ENCODE measurements at places on chromosomes 2 and 18.
A peak's percentile ranks its signal among the peaks of the same experiment; 100 is the strongest.

GRCh38 chr2:128606837-128607236 is 288.2 kb upstream of the HS6ST1 start:
- no peak for DNase-seq

DNA sequence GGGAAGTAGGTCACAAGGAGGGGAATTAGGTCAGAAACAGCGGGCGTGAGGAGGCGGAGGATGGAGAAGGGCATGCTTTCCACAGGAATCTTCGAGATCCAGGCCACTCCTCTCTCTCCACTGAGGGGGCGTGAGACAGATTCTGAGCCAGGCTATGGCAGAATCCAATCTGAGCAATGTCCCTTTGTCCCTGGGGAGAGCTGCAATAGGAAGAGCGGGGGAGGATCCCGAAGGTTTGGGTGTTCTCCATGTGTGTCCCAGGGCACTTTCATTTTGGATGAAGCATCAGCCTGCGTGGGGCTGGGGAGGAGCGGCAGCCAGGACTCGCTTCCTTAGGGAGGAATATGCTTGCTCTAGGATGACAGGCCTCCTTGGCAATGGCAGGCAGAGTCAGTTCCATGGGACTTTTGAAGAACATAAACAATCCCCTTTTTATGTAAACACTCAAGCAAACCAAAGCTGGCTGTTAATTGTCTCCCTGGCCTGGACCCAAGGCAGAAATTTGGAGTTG is 84.0 kb downstream of the LIPG start:
- no peak for DNase-seq

- no peak for DNase-seq
Observed at GRCh38 chr18:68734308-68734707, 19.4 kb upstream of the TMX3 start.

DNA sequence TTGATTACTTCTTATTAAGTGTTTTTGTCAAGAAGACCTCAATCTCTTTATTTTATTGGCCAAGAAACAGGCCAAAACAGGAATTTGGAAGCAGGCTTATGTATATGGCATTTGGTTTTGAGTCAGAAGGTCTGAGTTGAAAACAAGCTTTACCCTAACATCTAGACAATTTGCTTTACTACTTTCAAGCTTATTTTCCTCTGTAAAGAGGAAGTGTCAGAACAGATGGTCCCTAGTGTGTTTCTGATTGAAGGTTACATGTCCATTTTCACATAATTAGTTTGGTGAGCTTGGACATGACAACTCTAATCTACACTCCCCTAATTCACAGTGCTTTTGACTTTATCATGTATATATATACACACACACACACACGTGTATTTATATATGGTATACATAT is 19.8 kb upstream of the MAP4K4 start:
- DNase-seq, result no peak

DNA sequence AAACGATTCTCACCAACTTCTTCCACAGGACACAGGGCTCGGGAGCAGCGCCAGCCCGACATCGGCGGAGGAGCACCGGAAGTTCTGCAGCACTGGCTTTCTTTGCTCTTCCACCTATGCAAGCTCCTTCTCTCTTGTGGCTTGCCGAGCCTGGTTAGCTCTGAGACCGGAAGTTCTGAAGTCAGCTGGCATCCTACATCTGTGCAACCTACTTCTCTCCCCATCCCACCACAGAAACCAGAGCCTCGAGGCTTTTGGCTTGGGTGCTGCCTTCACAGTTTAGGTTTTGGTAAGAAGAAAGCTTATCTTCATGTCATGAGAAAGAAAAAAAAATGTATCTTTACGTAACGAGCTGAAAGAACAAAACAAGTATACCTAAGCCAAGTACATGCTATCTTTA is 111.7 kb downstream of the ANKRD44 start:
- DNase-seq, result peak; percentile 45

GRCh38 chr18:22432657-22433137 is 15.0 kb upstream of the CTAGE1 start:
- no peak for DNase-seq

GRCh38 chr2:144607099-144607498 is 87.2 kb upstream of the ZEB2 start:
- no peak for DNase-seq

DNA sequence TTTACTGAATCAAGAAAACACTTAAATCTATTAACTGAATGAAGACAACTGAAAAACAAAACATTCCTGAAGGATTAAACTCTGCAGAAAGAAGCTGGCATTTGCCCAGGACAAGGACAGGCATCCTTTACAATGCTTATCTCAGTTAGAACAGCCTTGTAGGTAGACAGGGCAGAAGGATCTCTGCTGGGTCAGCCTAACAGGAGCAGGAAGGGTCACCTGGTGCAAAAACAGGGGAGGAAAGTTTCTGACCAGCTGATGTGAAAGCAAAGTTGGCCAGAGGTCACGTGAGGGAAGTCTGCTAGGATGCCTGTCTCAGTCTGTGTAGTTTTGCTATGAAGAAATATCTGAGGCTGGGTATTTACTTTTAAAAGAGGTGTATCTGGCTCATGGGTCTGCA is 348.6 kb downstream of the ANAPC1 start:
- no peak for DNase-seq

DNA sequence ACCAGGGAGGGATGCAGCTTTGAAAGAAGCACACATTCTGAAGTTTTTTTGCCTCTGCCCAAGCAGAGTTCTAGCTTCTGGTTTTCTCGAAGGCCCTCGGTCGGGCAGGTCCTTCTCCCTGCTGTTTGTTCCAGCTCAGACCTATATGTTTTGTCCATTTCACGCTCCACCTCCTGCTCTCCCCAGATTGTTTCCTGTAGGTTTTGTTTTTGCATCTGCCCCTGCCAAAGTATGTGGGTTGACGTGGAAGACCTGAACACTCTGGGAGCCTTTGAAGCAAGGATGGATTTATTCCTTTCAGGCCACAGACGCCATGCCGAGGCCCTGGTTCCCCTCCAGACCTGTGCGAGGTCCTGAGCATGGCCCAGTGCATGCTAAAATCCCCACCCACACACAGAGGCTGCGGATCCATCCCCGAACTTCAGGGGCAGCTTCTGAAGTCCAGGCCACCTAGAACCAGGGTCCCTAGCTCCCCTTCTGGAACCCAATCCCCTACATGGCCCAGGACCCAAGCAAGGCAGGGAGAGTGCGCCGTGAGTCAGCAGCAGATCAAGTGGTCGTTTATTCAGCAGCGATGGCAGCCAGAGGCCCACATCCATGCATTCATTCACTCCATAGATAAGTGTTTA is 205.4 kb downstream of the KLHL29 start:
- no peak for DNase-seq

- no peak for DNase-seq
Observed at GRCh38 chr2:65375723-65376122, 56.7 kb downstream of the SPRED2 start.

DNA sequence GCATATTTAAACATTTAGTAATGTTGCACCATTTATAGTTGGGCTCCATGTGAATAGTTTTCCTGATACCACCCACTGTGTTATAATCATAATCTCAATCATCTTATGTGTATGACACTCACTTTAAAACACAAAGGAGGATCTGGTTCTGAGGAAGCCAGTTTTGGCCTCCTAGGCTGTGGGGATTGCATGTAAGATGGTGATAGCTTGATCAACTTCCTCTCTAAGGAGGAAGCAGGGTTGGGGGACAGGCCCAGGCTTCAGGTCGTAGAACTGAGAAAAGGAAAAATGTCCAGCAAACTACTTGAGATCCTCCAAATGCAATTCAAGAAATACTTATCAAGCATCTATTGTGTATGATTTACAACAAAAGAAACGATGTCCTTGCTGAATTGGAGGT is 4.9 kb upstream of the PPM1B start:
- no peak for DNase-seq

DNA sequence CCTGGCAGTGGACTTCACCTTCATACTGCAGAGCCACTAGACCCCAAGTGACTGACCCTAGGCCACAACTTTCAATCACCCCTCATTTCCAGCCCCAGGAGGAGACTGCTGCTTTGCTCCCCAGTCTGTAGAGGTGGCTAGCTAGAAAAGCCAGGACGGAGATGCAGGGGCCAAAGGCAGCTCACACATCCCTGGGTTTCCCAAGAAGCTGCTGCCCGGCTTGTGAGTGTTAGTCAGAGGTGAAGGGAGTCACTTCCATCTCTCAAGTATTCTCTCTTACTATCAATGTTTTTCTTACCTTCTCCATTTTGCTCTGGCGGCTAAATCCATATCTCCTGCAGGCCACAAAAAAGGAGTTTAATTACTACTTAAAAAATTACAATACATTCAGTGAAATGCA is 36.2 kb downstream of the CCDC93 start:
- no peak for DNase-seq

DNA sequence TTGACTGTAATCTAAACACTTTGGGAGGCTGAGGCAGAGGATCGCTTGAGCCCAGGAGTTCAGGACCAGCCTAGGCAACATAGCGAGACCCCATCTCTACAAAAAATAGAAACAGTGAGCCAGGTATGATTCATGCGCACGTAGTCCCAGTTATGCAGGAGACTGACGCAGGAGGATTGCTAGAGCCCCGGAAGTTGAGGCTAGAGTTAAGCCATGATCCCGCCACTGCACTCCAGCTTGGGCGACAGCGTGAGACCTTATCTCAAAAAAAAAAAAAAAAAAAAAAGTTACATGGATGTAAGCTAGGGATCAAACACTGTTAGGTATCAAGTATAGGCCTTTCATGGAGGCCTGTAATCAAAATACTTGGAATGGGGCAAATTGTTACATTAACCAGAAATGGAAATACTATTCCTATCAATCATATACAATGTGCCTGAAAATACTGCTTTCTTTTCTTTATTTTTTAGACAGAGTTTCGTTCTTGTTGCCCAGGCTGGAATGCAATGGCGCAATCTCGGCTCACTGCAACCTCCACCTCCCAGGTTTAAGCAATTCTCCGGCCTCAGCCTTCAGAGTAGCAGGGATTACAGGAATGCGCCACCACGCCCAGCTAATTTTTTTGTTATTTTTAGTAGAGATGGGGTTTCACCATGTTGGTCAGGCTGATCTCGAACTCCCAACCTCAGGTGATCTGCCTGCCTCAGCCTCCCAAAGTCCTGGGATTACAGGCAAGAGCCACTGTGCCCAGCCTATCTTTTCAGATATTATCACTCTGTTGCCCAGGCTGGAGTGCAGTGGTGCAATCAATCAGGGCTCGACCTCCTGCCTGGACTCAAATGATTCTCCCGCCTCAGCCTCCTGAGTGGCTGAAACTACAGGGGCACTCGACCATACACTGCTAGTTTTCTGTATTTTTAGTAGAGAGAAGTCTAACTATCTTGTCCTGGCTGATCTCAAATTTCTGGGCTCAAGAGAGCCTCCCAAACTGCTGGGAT is 27.2 kb downstream of the XPO1 start:
- no peak for DNase-seq

DNA sequence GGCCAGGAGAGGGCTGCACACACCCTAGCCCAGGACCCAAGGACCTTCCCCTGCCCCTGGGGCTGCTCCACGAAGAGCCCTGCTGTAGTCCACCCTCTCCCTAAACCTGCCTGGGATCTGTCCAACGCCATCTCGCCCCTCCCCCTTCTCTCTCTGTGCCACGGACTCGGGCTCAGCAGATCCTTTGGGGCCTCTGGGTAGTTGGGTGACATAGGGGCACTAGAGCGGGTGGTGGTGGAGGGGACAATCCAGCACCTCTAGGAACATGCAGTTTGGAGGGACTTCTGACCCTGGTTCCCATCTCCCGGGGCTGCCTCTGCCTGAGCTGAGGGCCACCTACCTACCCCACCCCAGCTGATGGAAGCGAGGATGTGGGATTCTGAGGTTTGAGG is 7.3 kb upstream of the CRYBA2 start:
- no peak for DNase-seq

GRCh38 chr2:174399171-174399570 is 3.6 kb downstream of the SCRN3 start:
- no peak for DNase-seq

GRCh38 chr18:27062802-27063201 is 122.3 kb downstream of the CHST9 start:
- DNase-seq, result no peak

DNA sequence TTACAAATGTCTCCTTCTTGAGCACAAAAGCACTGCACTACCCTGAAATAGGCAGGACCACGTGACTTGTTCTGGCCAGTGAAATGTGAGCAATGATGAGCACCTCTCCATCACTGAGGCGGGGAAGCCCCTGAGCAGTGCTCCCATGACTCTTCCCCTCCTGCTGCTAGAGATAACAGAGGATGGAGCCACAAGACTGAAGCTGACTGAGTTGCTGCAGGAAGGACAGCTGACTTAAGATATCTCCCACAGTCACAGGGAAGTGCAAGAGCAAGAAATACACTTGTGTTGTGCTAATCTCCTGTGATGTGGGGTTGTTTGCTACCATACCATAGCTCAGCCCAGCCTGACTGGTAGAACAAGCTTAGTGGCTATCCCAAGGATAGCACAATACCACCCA is 38.7 kb downstream of the STK39 start:
- no peak for DNase-seq

DNA sequence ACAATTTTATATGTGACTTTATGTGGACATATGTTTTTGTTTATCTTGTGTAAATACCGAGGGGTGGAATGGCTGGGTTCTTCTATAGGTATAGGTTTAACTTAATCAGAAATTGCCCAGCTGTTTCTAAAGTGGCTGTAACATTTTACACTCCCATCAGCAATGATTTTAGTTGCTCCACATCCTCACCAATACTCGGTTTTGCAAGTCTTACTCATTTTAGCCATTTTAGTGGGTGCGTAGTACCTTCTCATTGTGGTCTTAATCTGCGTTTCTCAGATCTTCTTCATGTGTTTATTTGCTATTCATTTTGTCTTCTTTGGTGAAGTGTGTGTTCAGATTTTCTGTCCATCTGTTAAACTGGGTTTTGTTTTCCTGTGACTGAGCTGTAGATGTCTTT is 95.4 kb upstream of the BCL2L11 start:
- DNase-seq, result no peak

DNA sequence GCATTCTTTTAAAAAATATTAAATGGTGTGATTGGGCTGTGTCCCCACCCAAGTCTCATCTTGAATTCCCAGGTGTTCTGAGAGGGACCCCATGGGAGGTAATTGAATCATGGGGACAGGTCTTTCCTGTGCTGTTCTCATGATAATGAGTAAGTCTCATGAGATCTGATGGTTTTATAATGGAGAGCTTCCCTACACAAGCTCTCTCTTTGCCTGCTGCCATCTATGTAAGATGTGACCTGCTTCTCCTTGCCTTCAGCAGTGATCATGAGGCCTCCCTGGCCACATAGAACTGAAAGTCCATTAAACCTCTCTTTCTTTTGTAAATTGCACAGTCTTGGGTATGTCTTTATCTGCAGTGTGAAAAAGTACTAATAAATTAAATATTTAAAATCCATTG is 10.3 kb downstream of the PPM1B start:
- no peak for DNase-seq

Measured in esophagus squamous epithelium (tissue), 5 donors.